ENCODE measurements at places on chromosomes 5 and 9.
A peak's percentile ranks its signal among the peaks of the same experiment; 100 is the strongest.

GRCh38 chr5:51746023-51746422 is 362.8 kb downstream of the ISL1 start:
- no peaks in the 10 kb centered on the region for H3K36me3 ChIP-seq
- no peak overlapping the region for H3K4me3 ChIP-seq
- no peaks in the 10 kb centered on the region for H3K4me1 ChIP-seq
- no peak for DNase-seq

DNA sequence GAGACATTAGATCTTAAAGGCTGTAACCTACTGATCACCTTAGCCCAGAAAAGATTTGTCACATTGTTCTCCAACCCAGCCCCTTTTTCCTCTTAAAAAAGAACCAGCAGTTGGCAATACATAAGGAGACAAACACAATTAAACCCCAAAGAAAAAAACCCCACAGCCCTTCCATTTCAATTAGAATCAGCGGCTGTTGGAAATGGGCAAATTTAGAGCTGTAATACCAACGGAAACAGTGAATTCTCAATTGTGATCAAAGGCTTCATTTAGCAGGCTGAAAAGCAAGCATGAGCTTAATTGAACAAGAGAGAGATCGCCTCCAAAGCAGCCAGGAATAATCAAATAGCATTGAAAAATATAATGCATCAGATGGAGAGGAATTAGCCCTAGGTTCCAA is 153.6 kb downstream of the FAM114A2 start:
- DNase-seq = no peak
- no peaks in the 10 kb centered on the region for H3K27me3 ChIP-seq
- no peaks in the 10 kb centered on the region for H3K36me3 ChIP-seq
- H3K4me3 ChIP-seq = no peak overlapping the region

DNA sequence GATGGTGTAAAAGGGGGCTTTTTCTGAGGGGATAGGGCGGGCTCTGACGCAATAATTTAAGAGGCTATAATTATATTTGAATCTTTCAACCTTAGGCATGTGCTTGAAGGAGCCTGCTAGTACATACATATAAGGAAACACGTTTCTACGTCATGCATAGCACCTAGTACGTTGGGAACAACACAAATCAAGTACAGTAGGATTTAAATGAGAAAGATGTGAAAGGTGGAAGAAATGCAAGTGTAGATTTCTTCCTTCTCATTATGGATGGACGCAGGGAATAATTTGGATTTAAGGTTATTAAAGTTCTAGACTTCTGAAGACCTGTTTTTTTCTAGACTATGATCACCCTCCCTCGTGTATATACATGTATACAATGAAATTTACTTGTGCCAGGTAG is 927 bp upstream of the CDO1 start:
- DNase-seq = no peak
- peaks cover 3% of the 10 kb centered on the region for H3K4me1 ChIP-seq
- H3K4me3 ChIP-seq = no peak overlapping the region
- no peaks in the 10 kb centered on the region for H3K36me3 ChIP-seq

DNA sequence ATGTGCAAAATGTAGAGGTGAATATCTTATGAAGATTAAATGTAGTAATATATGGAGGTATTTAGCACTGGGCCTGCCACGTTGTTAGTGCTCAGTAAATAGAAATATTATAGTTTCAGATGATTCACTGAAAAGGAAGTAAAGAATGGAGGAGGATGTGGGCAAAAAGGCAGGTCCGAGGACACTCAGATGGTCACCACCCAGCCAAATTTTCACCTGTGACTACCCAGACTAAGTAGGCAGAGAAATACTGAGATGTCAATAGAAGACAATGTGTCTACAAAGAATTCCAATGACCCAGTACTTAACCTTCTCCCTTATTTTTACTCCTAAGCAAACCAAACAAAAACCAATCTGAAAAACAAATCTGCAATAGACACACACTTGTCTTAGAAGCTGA is 70.3 kb upstream of the ATP10B start:
- H3K36me3 ChIP-seq = no peaks in the 10 kb centered on the region
- H3K4me3 ChIP-seq = no peak overlapping the region
- no peak overlapping the region for H3K27ac ChIP-seq
- H3K4me1 ChIP-seq = 0 out of 2 replicates have a peak, but pooled peaks cover 2% of the 10 kb centered on the region
- H3K27me3 ChIP-seq = no peaks in the 10 kb centered on the region

- H3K4me3 ChIP-seq = peak overlapping the region; percentile 77
- peaks cover 7% of the 10 kb centered on the region for H3K4me1 ChIP-seq
- DNase-seq = no peak
- H3K27ac ChIP-seq = no peak overlapping the region
- no peaks in the 10 kb centered on the region for H3K36me3 ChIP-seq
- no peaks in the 10 kb centered on the region for H3K27me3 ChIP-seq
Observed at GRCh38 chr9:15305470-15305869, 1.5 kb downstream of the TTC39B start.

DNA sequence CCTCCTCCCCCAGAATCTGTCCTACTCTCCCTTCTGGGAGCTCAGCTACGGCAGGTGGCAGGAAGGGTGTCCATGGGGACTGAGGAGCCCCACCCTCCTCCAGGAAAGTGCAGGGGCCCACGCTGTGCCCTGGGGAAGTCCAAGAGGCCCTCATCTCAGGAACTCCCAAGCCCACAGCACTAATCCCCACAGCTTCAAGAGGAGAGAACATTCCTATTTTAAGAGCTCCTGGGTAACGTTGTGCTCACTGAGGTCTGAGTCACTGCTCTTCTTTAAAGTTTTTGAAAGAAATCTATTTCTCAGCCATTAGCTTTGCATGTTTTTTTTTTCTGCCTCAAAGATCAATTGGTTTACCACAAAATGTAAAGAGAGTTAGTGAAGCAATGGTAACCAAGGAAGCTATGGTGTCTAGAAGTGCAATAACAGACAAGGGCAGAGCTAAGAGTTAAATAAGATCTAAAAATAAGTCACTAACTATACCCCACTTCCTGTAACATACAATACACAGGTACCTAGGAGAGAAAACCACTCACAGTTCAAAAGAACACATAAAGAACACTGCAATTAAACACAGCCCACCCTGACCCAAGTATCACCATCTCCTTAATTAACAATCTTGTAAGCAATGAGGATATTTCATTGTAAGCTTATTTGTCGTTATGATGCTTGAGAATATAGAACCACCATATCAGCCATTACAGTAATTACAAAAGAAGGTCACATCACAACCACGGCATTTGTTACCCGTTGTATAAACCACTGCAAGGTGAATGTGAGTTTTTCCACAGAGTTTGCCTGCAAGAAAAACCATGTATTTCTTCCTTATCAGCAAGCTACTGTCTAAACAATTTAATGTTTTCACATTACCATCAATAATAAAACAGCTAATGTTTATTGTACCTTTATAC is 382.3 kb upstream of the SLC30A5 start:
- H3K36me3 ChIP-seq = no peaks in the 10 kb centered on the region
- H3K4me1 ChIP-seq = no peaks in the 10 kb centered on the region
- no peaks in the 10 kb centered on the region for H3K27me3 ChIP-seq
- H3K4me3 ChIP-seq = no peak overlapping the region
- no peak for DNase-seq

DNA sequence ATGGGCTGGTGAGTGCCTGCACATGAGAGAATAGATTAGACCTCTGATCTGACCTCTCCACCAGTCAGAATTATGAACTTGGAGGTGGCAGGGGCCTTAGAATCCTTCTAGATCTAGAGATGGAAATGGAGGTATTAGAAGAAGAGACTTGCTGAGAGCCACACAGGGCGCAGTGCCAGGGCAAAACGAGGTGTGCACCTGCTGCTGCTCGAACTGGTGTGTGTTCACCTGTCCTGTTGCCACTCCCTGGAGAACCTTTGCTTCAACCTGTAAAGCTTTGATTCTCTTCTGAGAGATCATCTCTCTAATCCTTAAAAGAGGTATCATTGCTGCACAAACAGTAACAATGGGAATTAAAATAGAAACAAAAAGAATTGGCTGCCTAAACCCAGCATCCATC is 24.9 kb downstream of the FRMPD1 start:
- H3K4me3 ChIP-seq = no peak overlapping the region
- no peak overlapping the region for H3K27ac ChIP-seq
- no peaks in the 10 kb centered on the region for H3K4me1 ChIP-seq
- H3K36me3 ChIP-seq = no peaks in the 10 kb centered on the region

GRCh38 chr5:32320576-32320975 is 7.8 kb upstream of the MTMR12 start:
- no peaks in the 10 kb centered on the region for H3K27me3 ChIP-seq
- H3K4me3 ChIP-seq = no peak overlapping the region
- no peak for DNase-seq
- no peak overlapping the region for H3K27ac ChIP-seq
- no peaks in the 10 kb centered on the region for H3K36me3 ChIP-seq

Measured in H1 (cell line).